Fibroblast of skin of right biceps (primary cell): ENCODE measurements at places on chromosomes 4 and X.

- peak; percentile 26 for DNase-seq
These were observed 38.8 kb downstream of the SEC31A start for GRCh38 chr4:82851885-82852750.

DNA sequence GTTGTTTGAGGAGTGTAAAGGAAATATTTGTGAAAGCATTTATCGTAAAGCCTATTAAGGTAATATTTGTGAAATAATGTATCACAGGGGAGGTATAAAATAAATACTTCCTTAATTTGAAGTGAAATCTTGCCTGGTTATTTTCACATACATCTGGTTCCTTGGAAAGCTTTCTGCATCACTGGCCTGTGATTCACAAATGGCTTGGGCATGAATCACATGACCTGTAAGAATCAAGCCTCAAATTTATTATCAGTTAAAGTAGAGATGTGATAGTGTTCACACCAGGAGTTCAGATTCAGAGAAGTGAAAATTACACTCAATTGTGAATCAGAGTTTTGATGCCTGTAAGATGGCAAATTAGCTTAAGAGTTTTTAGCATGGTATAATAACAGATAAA is 1911.4 kb downstream of the STIM2 start:
- DNase-seq, result peak; percentile 72

DNA sequence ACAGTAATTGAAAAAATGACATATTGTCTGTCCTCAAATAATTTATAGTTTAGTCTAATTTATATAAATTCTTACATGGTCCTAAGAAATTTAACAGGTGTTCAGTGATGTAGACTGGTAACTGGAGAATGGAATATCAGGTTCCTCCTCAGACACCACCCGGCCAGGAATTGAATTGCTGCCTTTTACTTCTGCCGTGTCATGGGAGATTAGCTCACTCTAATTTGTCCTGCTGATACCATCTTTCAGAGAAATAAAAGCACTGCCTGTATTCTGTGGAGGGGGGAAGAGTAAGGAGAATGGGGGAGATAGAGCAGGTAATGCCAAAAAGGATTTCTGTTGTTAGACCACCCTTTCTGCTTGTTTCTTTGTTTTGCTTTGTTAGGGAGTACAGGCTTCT is 125.2 kb upstream of the KLHL4 start:
- no peak for DNase-seq

DNA sequence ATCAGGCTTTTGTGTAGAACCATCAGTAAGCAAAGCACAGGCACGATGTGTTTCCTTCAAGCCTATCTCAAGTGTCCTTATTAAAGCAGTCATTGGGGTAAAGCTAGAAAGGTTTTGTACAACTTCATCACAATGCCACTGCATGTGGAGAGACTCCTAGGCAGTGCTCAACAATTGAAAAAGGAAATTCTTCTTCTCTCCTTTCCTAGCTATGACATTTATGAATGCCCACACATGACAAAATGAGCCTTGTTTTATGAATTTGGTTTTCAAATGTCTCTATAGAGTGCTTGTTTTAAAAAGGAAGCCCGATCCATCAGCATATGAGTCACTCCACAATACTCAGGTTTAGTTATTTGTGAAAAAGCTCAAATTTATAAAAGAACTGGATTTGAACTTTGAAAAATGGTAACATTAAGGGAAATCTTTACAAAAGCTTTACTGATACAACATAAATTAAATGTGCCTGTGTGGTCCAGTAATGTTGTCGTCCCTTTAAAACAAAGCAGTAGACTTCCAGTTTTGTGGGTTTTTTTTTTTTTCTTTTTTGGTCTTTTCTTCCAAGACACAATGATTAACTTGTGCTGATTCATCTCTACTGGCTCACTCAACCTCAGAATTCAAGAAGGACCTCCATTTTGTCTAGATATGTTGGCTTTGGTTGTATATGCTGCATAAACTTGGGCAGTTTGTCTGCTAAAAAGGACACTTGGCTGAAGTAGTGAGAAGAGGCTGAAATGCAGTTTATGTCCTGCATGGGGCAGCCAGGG is 273.8 kb downstream of the GASK1B start:
- no peak for DNase-seq

GRCh38 chrX:45557387-45557786 is 356.7 kb upstream of the DIPK2B start:
- DNase-seq, result no peak

GRCh38 chr4:22466581-22466980 is 49.3 kb downstream of the ADGRA3 start:
- no peak for DNase-seq

DNA sequence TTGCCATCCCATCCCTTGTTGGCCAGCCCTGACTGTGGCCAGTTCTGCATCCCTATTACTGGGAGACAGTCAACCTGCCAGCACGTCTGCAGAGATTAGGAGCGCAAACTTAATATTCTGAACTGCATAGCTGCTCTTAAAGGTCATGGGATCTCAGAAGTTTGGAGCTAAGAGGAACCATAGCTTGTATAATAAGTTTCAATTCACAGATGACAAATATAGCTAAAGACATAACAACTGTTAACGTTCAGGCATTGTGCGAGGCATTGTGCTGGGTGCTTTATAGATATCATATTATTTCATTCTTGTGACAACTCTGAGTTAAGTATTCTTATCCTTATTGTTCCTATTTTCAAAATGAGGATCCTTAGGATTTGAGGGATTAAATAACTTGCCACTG is 3.7 kb downstream of the SCARB2 start:
- DNase-seq, result no peak

GRCh38 chrX:95764972-95765451 is 919.6 kb upstream of the DIAPH2 start:
- DNase-seq, result peak; percentile 3

GRCh38 chr4:160235285-160235684 is 1132.4 kb downstream of the RAPGEF2 start:
- no peak for DNase-seq

DNA sequence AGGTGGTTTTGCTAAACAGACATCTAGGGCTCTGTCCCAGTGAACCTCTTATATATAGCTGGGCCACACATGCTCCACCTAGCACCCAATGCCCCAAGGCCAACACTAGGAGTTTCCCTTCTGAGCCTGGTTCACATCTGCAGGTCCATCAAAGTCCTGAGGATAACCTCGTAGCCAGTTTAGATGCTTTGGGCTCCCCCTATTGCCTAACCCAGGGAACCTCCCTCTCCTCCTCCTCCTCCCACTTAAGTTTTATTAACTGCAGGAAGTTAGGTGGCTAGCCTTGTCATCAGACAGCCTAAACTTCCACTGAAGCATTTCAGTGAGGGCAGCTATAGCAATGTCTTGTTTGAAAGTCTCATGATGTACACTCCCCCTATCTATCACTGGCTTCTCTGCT is 88.0 kb downstream of the GUCY2F start:
- DNase-seq, result no peak

- DNase-seq, result no peak
These were observed 32.9 kb upstream of the OTUD4 start for GRCh38 chr4:145213245-145213644.

GRCh38 chr4:184344435-184344834 is 126.8 kb upstream of the ENPP6 start:
- no peak for DNase-seq

GRCh38 chrX:69238114-69238886 is 73.0 kb upstream of the PJA1 start:
- DNase-seq, result no peak

- peak; percentile 71 for DNase-seq
These were observed 49.5 kb downstream of the RGS12 start for GRCh38 chr4:3342182-3342854.

GRCh38 chr4:32744211-32744610 is 2024.0 kb downstream of the PCDH7 start:
- no peak for DNase-seq

DNA sequence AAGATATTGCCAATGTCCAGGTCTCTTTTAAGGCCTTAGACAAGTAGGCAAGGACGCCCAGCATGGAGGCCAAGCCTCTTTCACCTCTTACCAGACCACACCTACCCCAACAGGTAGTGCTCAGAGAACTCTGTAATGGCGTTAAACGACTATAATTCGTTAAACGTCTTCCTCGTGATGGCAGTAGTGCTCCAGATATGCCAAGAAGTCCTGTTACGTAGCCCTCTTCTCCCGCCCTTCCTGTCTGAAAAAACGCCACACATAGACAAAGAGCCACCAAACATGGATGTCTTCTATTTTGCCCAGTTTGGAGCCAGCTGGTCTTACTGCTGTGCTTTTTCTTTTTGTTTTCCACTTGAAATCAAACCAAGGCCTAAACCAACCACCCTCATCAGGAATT is 190.7 kb downstream of the OR13H1 start:
- no peak for DNase-seq

- DNase-seq, result no peak
These were observed 35.9 kb downstream of the AFF1 start for GRCh38 chr4:86970447-86971354.

- no peak for DNase-seq
These were observed 92.0 kb downstream of the CHRDL1 start for GRCh38 chrX:110703641-110704040.

DNA sequence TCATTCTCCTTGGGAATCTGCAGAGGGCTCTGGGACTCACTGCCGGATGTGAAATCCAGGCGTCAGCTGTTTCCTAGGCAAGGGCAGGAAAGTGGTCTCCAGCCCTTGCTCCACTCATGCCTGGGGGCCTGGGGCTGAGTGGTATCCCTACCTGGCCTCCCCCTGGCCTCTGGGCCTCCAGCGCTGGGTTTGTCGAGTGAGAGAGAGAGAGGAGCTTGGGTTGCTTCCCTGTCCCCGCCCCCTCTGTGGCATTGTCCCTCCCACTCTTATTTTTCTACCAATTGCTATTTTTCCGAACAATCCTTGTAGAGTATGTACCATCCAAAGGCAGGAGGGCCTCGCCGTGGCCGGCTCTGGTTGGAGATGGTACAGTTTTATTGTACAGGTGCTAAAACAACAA is 53.1 kb downstream of the ELF4 start:
- DNase-seq, result no peak

GRCh38 chr4:13605330-13605729 is 22.2 kb downstream of the BOD1L1 start:
- no peak for DNase-seq

DNA sequence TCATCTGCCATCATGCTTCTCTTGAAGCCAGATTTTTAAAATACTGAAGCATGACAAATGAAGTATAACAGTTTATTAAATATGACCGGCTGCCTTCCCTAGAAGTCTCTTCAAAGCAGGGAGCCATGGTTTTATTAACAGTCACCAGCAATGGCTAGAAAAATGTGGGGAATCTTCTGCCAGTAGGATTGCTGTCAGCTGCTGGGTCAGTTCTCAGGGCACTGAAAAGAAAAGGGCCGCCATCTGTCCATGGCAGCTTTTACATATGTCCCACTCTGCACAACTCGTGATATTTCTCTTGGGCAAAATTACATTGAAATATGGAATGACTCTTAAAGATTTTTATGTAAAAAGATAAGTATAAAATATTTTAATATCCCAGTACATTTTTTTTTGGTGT is 2.8 kb downstream of the CCNG2 start:
- DNase-seq, result no peak

GRCh38 chr4:14293582-14293981 is 666.1 kb upstream of the BOD1L1 start:
- no peak for DNase-seq

DNA sequence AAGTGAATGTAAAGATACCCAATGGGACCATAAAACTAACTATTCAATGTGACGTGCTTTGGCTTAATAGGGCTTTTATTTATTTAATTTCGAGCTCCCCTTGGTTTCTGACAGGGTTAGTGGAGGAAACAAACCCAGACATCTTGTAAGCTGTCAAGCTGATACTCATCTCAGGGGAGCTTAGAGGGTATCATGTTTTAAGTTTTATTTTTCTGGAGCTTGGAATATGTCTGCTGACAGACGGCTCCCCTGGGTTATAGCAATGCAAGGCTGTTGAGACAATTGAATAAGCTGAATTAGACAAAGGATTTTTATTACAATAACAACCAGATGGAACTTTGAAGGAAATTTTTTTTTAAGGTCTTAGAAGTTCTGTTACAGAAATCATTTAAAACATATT is 456.5 kb downstream of the IL1RAPL1 start:
- no peak for DNase-seq

- DNase-seq, result no peak
These were observed 51.6 kb upstream of the IL2 start for GRCh38 chr4:122508083-122508482.

DNA sequence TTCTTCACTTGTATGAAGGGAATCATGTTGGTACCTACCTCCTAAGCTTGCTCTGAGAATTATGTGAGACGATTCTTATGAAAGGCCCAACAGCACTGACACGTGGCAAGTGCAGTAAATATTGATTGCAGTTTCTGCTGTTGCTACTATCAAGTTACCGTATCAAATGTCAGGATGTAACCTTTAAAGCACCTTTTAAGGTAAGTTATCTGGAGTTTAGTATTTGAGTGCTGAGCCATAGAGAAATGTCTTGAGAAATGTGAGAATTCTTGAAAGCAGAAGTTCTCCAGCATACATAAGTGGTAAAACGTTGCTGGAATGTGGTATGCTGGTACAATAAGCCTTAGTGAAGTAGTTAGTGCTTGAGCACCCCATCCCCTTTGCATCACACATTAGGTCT is 90.4 kb downstream of the PHOX2B start:
- no peak for DNase-seq

GRCh38 chr4:152727784-152728183 is 48.0 kb upstream of the TMEM154 start:
- DNase-seq, result no peak

DNA sequence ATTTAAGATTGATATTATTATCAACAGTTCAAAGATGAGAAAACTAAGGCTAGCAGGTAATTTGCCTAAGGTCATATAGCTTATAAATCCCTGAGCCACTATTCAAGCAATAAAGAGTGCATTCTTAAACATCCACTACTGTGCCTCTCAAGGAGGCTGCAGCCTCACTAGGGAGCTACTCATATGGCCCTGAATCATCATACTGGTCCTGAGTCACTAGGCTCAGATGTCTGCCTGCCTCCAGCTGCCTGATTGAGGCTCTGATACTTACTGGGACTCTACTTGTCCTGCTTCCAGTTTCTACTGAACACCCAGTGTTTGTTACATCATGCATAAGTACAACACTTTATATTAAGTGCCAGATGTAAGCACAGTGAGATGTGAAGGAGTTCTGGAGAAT is 110.7 kb downstream of the AASDH start:
- DNase-seq, result peak; percentile 29
